ENCODE measurements at places on chromosomes 11 and 22. TPM values are rescaled to one million over a fixed set of nuclear protein-coding genes. Genes with fewer than 3 reads are reported as not detected.

DERL3 gene
- total RNA-seq: 3.2 TPM

OR2AG2 gene
- total RNA-seq: 0.15 TPM

CST6 gene
- total RNA-seq: 21.4 TPM

OR51B5 gene
- total RNA-seq: 0.26 TPM

GAL gene
- 0.54 TPM for total RNA-seq

P4HA3 gene
- total RNA-seq: 1.6 TPM

TRIM49 gene
- not detected for total RNA-seq

HORMAD2 gene
- not detected for total RNA-seq

RIC3 gene
- total RNA-seq: 44.0 TPM

DNA sequence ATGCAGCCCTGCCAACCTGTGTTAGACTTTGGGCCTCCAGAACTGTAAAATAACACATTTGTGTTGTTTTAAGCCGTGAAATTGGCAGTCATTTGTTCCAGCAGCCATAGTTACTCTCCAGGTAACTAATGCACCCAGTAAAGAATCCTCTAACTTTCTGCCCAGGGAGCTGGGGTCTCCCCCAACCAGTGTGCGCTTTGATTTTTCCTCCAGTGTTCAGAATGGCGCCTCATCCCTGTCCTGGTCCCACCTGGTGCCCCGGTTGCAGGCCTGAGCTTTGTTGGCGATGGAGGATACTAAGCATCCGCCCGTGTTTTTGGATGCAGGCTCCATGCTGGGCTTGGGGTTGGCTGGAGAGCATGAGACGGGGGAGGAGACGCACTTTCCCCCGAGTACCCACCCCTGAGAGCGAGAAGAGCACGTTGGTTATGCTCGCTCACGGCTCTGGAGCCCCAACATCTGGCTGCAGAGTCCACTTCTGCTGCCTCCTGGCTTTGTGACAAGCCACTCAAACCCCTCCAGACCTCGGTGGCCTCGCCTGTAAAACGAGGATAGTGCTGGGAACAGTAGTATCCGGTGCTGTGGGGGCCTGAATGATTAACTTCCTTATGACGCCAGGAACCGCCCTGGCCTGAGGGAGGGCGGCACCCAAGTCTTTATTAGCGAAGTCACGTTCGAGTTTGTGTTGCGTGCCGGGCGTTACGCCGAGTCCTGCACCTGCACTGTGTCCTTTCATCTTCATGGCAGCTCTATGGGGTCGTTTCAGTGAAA, 25.8 kb downstream of the MRGPRD start:
- no peaks in the 10 kb centered on the region for H3K27me3 ChIP-seq
- peak; percentile 63 for DNase-seq
- no peaks in the 10 kb centered on the region for H3K36me3 ChIP-seq
- H3K4me3 ChIP-seq: no peak overlapping the region

DNA sequence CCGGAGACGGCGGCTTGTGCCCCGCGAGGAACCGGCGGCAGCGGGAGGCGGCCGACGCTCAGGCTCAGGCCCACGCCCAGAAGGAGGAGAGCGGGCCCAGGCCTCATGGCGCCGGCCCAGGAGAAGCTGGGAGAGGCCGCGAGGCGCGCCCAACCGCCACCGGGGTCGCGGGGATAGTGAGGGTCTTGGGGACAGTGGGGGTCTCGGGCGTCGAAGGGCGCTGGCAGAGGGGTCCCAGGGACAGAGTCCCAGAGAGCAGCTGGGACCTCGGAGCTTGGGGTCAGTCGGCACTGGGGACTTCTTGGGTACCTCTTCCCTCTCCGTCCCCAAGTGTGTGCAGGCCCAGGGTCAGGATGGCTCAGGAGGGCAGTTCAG, at the start of gene PKDREJ:
Gene PKDREJ, minus strand, starts transcription at position 128 of the 375 bp plus-strand sequence. Its CDS starts 21 bp downstream, at position 107.
- DNase-seq: no peak
- H3K27ac ChIP-seq: no peak within 1 kb of the TSS
- no peaks in the 10 kb centered on the region for H3K36me3 ChIP-seq
- H3K27me3 ChIP-seq: no peaks in the 10 kb centered on the region
- peak within 1 kb of the TSS; percentile 39 for H3K4me3 ChIP-seq
- peaks cover 21% of the 10 kb centered on the region for H3K4me1 ChIP-seq

DNA sequence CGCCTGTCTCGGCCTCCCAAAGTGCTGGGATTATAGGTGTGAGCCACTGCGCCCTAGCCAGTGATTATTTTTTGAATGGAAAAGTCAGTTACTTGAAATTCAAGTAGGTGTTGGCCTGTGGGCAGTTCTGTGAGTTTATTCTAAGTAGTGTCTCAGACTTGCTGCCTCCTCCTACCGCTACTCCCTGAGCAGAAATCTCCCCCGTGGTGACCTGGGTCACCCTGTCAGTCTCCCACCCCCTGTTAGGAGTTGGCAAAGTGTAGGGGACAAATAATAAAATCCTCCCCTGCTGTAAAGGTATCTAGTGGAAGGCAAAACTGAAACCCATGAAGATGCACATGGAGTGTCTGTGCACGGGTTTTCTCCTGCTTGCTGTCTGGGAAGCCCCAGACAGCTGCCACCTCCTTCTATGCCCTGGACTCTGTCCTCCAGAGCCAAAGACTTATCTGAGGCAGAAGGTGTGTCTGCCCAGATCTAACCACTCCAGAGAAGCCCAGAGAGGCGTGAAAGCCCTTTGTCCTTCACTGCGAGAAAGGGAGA, 26.3 kb downstream of the SNAP29 start:
- H3K4me3 ChIP-seq: no peak overlapping the region
- peaks cover 40% of the 10 kb centered on the region for H3K36me3 ChIP-seq
- H3K27me3 ChIP-seq: no peaks in the 10 kb centered on the region
- DNase-seq: no peak
- peak overlapping the region; percentile 62 for H3K27ac ChIP-seq

- no peaks in the 10 kb centered on the region for H3K27me3 ChIP-seq
- H3K4me3 ChIP-seq: no peak overlapping the region
- no peak for DNase-seq
- H3K27ac ChIP-seq: no peak overlapping the region
Observed at GRCh38 chr11:47852053-47852452, 3.9 kb upstream of the NUP160 start.

GRCh38 chr11:64339754-64340408, at the start of gene CCDC88B:
CCDC88B (plus strand) TSS chr11:64340204; CDS start chr11:64340267, 63 bp downstream.
- H3K36me3 ChIP-seq: no peaks in the 10 kb centered on the region
- H3K4me1 ChIP-seq: peaks cover 17% of the 10 kb centered on the region
- peak; percentile 86 for DNase-seq
- peak within 1 kb of the TSS; percentile 34 for H3K4me3 ChIP-seq

GRCh38 chr11:61904539-61905048, 12.8 kb downstream of the RAB3IL1 start:
- no peaks in the 10 kb centered on the region for H3K36me3 ChIP-seq
- peak overlapping the region; percentile 17 for H3K4me3 ChIP-seq
- H3K4me1 ChIP-seq: no peaks in the 10 kb centered on the region
- H3K27ac ChIP-seq: no peak overlapping the region

DNA sequence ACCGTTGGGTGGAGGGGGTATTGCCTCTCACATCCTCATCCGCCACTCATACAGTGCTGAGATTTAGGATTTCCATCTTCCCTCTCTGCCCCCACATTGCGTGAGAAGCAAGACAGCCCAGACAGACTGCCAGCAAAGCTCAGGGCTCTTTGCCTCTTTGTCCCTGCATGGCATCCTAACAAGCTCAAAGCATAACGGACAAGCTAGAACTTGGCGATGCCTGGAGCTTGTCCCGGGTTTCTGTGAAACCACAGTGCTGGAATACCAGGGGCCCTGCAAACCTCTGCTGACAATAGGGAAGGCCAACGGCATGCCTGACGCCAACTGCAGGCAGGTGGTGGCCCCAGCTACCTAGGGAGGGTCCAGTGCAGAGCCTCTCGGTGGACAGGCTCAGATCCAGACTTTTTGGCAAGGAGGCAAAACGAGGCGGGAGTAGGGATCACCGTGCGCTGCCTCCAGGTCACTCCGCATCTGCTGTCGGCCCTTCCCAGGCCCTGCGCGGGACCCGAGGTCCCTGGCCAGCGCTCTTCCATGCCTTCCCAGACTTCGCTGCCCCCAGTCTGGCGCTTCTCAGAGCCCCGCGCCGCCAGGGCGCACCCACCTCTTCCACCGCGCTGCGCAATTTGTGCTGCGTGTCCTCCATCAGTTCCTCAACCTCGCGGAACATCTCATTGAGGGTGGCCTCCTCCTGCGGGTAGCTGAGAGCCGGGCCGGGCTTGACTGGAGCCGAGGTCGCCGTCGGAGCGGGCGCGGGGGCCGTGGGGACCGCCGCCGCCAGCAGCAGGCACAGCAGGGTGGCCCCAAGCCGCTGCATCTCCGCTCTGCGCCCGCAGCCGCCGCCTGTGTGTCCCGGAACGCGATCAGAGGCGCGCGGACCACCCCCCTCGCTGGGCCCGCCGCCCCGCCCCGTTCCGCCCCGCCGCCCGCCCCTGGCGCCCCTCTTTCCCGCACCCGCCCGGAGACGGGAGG, at the start of gene DKK3:
Gene DKK3, minus strand, starts transcription at position 858 of the 969 bp plus-strand sequence. Its CDS starts 44 bp downstream, at position 814.
- H3K4me1 ChIP-seq: peaks cover 9% of the 10 kb centered on the region
- H3K4me3 ChIP-seq: peak within 1 kb of the TSS; percentile 52
- no peak for DNase-seq
- H3K27me3 ChIP-seq: no peaks in the 10 kb centered on the region

DNA sequence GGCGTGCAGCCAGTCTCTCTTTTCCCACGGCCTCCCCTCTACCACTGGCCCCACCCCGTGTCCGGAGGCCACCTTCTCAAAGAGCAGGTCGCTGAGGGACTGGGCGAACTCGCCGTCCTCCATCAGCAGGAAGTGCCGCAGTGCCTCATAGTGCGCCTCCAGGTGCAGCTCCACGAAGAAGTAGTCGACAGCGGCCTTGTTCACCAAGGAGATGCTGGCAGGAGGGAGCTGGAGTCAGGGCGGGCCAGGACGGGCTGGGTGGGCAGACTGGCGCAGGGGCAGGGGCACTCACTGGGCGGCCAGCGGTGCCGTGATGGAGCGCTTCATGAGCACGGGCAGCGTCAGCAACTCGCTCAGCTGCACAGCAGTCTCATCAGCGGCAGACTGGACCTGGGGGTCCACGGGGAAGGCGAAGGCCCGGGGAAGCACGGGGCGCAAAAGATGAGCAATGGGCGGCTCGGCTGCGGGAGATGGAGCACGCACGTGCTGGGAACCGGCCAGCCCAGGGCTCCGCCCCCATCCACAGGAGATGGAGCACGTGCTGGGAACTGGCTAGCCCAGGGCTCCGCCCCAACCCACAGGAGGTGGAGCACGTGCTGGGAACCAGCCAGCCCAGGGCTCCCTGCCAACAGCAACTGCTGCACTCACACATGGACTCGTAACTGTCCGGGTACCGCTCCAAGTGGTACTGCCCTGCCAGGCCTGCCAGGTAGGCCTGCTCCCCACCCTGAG, 18.4 kb downstream of the SELENOO start:
- H3K27ac ChIP-seq: no peak overlapping the region
- H3K27me3 ChIP-seq: no peaks in the 10 kb centered on the region
- peak; percentile 95 for DNase-seq
- no peak overlapping the region for H3K4me3 ChIP-seq

GRCh38 chr11:101429703-101430540, 153.9 kb downstream of the TRPC6 start:
- H3K36me3 ChIP-seq: no peaks in the 10 kb centered on the region

DNA sequence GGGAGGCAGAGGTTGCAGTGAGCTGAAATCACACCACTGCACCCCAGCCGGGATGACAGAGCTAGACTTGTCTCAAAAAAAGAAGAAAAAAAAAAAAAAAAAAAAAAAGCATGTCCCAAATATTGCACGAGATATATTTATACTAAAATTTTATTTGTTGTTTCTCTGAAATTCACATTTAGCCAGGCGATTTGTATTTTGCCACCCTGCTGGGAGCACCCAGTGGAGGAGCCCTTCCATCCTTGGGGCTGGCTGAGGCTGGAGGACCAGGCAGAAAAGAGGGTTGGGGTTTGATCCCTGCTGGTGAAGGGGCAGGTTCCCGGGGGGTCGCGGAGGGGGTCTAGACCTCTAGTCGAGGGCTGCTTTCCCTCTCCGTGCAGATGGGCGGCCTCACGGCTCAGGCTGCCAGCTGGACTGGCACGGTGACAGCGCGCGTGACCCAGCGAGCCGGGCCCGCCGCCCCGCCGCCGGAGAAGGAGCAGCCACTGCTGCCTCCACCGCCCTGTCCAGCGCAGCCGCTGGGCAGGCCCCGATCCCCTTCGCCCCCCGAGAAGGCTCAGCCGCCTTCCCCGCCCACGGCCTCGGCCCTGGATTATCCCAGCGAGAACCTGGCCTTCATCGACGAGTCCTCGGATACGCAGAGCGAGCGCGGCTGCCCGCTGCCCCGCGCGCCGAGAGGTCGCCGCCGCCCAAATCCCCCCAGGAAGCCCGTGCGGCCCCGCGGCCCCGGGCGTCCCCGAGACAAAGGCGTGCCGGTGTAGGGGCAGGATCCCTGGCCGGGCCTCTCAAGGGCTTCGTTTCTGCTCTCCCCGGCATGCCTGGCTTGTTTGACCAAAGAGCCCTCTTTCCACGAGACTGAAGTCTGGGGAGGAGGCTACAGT, 952 bp upstream of the CATSPERZ start:
- peaks cover 33% of the 10 kb centered on the region for H3K4me1 ChIP-seq
- peak; percentile 94 for DNase-seq
- no peaks in the 10 kb centered on the region for H3K36me3 ChIP-seq
- peak overlapping the region; percentile 50 for H3K4me3 ChIP-seq
- H3K27ac ChIP-seq: peak overlapping the region; percentile 45
- H3K27me3 ChIP-seq: peaks cover 42% of the 10 kb centered on the region

DNA sequence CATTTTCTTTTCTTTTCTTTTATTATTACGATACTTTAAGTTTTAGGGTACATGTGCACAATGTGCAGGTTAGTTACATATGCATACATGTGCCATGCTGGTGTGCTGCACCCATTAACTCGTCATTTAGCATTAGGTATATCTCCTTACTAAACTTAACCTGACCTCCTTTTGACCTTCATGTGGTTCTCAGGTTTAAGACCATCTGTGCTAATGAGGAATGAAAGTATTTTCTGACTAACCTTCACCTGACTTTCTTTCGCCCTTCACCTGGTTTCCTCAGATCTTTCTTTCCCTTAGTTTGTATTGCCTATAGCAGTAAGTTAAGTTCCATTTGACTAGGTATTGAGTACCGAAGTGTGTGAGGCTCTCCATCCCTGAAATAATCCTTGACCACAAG, 6.5 kb downstream of the EXPH5 start:
- H3K36me3 ChIP-seq: no peaks in the 10 kb centered on the region
- DNase-seq: no peak
- peaks cover 7% of the 10 kb centered on the region for H3K4me1 ChIP-seq
- H3K4me3 ChIP-seq: no peak overlapping the region
- H3K27ac ChIP-seq: peak overlapping the region; percentile 21

- no peak overlapping the region for H3K4me3 ChIP-seq
- no peaks in the 10 kb centered on the region for H3K36me3 ChIP-seq
- no peak overlapping the region for H3K27ac ChIP-seq
- H3K4me1 ChIP-seq: no peaks in the 10 kb centered on the region
- DNase-seq: no peak
Observed at GRCh38 chr22:24824250-24824649, 18.2 kb downstream of the SGSM1 start.

DNA sequence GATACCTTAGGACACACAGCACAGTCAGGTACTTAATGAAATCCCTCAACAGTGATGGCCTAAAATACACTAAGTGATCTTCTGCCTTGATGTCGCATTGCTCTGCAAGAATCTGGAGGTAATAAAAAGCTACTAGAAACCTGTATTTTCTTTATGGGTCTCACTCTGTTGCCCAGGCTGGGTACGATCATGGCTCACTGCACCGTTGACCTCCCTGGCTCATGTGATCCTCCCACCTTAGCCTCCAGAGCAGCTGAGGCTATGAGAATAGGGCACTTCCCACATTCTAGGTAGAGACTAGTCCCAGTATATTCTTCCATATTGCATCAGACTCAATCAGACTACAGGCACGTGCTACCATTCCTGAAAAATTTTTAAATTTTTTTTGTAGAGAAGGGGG, 21.7 kb downstream of the VSIG10L2 start:
- H3K27me3 ChIP-seq: no peaks in the 10 kb centered on the region
- no peaks in the 10 kb centered on the region for H3K4me1 ChIP-seq
- no peak overlapping the region for H3K27ac ChIP-seq
- DNase-seq: no peak
- H3K36me3 ChIP-seq: no peaks in the 10 kb centered on the region

GRCh38 chr11:126645186-126645585, 289.7 kb downstream of the ST3GAL4 start:
- H3K27me3 ChIP-seq: no peaks in the 10 kb centered on the region
- H3K4me3 ChIP-seq: no peak overlapping the region
- no peaks in the 10 kb centered on the region for H3K4me1 ChIP-seq
- no peak overlapping the region for H3K27ac ChIP-seq
